H1 (cell line): ENCODE measurements at places on chromosomes 7 and 10. TPM values are rescaled to one million over a fixed set of nuclear protein-coding genes. Genes with fewer than 3 reads are reported as not detected.
A peak's percentile ranks its signal among the peaks of the same experiment; 100 is the strongest.

The NODAL gene
- polyA plus RNA-seq, result 2.0 and 5.0 TPM in 2 replicates

The VIPR2 gene
- polyA plus RNA-seq, result 6.3 and 10.9 TPM in 2 replicates

The PRRT4 gene
- 1.0 and 2.4 TPM in 2 replicates for polyA plus RNA-seq

The IFIT2 gene
- polyA plus RNA-seq, result 0.03 TPM in 1 of 2 replicates, not detected in the other

The CALHM2 gene
- 2.4 and 2.5 TPM in 2 replicates for polyA plus RNA-seq

The TFPI2 gene
- polyA plus RNA-seq, result 6.8 and 7.5 TPM in 2 replicates

DNA sequence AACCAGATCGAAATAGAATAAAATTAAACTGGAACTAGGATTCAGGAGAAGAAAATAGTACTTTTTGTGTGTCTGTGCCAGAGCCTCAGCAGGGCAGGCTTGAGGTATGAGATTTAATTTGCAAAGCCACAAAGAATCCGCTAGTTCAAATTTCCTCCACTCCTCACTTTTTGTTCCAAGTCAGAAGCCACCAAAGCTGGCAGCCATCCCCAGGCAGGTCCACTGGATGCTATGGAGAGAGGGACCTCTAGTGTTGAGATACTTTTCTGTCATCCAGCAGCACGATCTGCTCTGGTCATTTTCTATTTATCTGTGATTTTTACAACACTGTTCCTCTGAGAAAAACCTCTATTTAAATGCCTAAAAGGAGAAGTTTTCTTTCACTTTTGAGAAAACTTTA lies 147.9 kb upstream of the FRMD4A start:
- peak; percentile 46 for DNase-seq

DNA sequence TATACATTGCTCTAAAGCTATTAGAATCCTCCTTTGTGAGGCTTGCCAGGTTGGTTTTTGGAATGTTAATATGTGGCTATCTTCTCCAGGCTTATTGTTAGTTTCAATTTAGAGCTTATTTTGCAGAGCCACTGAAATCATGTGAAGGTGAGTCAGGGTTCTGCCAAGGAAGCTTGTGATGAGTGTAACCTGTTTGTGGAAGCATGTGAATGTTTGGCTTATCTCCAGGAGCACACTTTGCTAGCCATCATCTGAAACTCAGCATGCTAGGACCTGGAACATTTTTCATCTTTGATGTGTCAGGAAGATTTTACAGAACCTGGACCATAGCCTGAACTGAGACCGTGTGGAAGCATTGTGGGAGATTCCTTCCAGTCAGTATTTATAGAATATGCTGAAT lies 197.3 kb downstream of the PPP1R9A start:
- DNase-seq, result no peak

GRCh38 chr10:30166929-30167328 lies 107.5 kb upstream of the JCAD start:
- DNase-seq, result no peak

- no peak for DNase-seq
Measured at GRCh38 chr10:59823751-59824150, 70.5 kb upstream of the MRLN start.

DNA sequence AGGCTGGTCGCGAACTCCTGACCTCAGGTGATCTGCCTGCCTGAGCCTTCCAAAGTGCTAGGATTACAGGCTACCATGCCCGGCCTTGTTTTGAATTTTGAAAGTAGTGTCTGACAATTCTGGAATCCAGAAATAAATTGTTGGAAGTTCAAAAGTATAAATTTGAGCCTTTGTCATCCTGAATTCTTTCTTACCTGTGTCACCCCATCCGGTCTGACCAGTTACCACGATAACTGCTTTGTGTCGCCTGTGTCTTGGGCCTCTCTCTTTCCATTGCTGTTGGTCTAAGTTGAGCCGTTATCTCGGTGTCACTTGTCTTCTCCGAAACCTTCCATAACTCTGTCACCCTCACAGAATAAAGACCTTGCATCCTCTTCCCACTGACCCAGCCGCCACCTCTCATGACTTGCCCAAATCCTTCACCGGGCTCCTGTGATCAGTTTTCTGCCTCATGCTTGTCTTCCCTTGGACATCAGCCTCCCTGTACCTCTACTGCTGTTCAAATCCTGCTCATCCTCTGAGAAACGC lies 18.6 kb downstream of the CUL1 start:
- DNase-seq, result no peak

GRCh38 chr7:1290026-1290678 lies 57.5 kb downstream of the UNCX start:
- no peak for DNase-seq

DNA sequence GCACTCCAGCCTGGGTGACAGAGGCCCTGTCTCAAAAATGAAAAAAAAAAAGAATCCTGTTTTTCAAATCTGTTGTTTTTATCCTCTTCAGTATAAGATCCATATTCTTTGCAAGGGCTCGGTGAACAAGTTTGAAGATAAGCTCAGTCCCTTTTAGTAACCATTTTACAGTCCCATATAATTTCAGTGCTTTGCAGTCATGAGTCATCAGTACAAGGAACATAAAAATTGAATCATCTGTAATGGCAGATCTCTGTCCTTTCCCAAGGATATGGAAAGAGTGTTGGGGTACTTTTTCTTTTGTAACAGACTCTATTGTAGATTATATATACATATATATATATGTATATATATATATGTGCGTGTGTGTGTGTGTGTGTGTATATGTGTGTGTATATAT lies 52.2 kb upstream of the ZPBP start:
- no peak for DNase-seq

- no peak for DNase-seq
Measured at GRCh38 chr7:22696541-22697228, 30.3 kb upstream of the IL6 start.

- no peak for DNase-seq
Measured at GRCh38 chr10:28913436-28914237, 236.3 kb downstream of the BAMBI start.

DNA sequence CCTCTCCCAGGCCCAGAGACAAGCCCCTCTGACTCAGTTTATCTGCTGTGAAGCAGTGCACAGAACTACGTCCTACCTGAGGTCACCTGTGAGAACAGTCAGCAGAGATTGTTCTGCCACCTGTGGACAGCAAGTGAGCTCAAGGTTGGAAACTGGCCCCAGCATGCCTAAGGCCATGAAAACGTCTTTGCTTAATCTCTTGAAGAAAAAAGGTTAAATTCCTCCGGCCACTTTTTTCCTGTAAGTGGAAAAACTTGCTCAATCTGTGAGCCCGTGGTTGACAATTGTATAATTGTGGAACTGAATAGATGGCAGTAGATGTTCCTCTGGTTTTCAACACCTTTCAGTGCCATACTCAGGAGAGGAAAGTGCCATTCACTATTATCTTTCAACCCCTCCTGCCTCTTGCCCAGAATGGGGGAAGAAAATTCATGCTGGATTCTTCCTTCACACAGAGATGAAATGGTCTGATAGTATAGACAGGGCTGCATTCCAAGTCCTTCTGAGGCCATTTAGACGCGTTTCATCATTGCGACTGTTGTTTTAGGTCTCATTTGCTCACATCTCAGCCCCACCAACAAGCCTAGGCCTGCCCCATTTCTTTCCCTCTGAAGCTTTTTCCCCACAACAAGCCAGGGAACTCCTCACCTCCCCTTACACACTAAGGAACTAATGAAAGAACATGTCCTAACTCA lies 292.9 kb downstream of the FZD1 start:
- no peak for DNase-seq

- no peak for DNase-seq
Measured at GRCh38 chr10:14186245-14186644, 144.5 kb downstream of the FRMD4A start.

DNA sequence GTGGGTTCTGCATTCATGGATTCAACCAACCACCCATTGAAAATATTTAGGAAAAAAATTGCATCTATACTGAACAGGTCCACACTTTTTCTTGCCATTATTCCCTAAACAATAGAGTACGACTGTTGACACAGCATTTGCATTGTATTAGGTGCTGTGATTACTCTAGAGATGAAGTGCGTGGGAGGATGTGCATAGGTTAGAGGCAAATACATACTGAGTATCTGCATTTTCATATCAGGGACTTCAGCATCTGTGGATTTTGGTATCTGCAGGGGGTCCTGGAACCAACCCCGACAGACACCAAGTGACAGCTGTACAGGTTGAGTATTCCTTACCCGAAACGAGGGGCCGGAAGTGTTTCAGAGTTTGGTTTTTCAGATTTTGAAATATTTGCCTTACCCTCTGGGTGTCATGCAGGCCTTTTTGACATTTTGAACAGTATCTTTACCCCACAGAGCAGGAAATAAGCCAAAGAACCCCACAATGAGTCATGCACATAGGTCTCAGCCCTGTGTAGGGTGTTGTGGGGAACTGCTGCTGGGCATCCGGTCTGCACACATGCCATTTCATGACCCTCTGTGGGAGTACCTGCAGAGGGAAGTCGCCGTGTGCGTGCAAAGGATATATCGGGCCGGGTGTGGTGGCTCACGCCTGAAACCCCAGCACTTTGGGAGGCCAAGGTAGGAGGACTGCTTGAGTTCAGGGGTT lies 14.5 kb downstream of the NUDT5 start:
- no peak for DNase-seq

GRCh38 chr7:51290304-51290637 lies 26.3 kb downstream of the COBL start:
- DNase-seq, result no peak

- no peak for DNase-seq
Measured at GRCh38 chr10:125344573-125345171, 184.3 kb upstream of the CTBP2 start.

DNA sequence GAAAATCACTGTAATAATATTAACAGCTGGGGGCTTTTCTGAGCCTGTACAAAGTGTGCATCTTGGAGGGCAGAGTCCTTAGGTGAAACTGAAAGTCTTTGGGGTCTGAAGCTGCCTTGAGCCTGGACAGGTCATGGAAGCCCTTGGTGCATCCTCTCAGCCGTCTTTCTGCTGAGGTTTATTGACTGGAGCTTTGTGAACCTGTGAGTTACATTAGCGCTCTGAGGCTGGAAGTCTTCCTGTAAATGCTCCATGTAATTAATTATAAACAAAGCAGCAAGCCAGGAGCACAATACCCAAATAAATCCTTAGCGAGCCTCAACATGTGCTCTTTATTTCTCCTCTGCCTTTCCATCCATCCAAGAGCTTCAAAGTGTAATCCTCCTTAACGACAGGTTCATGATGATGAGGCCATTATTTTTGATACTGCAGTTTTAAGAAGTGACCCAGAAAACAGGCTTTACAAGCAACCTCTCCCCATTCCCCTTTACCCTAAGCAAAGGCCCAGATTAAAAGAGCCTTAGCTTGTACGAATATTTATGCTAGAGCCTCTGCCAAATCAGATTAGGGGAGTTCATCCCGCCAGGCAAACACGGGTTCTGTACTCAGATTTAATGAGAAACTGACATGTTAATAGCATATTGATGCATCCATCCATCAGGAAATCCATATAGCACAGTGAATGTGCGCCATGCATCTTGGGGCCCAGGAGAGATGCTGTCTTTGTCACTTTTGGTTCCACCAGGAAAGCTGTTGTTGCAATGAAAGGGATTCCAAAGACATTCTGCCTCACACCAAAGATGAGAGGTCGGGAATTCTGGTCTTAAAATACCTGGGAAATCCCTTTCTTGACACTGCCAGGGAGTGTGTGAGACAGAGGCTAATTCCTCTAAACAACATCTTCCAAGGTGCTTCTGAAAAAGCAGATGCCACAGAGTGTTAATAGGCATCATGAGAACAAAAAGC lies 118.1 kb downstream of the ANLN start:
- no peak for DNase-seq

- no peak for DNase-seq
Measured at GRCh38 chr7:134865001-134865845, 85.8 kb downstream of the CALD1 start.

DNA sequence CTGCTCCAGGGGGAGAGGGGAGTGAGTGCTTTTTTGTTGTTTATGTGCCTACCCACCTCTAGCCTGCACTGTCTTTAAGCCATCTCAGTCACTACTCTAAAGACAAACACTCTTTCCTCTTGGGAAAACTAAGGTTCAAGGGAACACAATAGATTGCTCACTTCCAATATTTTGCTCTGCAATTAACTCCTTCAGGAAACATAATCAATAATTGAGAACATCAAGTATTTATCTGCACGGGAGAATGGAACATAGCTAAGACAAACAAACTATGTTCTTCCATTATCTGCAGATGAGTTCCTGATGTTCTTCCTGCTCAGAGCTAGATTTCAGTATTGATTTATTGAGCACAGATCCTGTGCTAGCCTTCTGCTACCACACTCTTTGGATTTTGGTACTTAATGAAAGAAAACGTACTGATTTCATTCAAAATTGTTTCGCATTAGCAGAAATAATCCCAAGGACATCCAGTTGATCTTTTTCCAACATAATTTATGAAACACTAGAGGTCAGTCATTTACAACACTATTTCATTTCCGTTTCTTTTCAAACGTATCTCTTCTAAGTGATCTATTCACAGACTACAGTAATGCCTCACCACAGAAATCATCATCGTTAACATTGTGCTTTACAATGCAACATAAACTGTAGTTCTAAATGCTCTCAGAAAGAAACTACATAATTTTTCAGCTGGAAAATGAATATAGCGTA lies 8.3 kb downstream of the NEBL start:
- DNase-seq, result no peak

DNA sequence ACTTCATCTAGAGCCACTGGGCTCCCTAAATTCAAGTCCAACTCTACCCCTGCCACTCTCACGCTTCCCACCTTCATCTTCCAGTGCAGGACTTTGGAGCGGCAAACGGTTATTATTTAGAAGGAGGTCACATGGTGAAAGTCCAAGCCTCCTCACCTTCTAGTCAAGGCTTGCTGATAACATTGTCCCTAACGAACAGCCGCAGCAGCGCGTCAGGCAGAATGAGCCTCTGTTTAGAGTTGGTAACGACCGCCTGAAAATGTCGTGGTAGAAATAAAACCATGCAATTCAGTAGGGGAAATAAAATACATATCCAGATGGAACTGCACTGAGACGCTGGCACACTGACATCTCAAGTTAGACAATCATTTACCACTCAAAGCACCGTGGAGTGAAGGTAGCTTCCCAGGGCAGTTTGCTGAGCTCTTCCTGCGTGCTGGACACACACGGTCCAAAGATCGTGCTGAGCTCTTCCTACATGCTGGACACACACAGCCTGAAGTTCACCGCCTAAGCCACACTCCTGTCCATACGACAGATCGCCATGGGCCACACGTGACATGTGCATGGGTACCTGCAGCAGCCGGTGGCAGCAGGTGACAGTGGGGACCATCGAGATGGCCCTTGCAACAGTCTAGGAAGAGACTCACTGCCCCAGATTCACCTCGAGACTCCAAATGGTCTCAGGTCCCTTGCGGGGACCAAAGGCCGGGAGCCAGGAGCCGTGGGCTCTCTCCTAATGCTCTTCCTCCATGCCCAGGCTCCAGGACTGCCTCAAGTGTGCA lies 323.5 kb downstream of the PTPRN2 start:
- no peak for DNase-seq

- no peak for DNase-seq
Measured at GRCh38 chr7:67805921-67806471, 809.4 kb downstream of the TYW1 start.

GRCh38 chr10:132388891-132389432 lies 8.0 kb upstream of the PWWP2B start:
- no peak for DNase-seq
